Stimulated activated CD4-positive, alpha-beta T cell treated with anti-CD3 and anti-CD28 coated beads, Interleukin-15, amount 100 ng/mL, for 24 hours (primary cell): ENCODE measurements at places on chromosomes 12 and 14.

DNA sequence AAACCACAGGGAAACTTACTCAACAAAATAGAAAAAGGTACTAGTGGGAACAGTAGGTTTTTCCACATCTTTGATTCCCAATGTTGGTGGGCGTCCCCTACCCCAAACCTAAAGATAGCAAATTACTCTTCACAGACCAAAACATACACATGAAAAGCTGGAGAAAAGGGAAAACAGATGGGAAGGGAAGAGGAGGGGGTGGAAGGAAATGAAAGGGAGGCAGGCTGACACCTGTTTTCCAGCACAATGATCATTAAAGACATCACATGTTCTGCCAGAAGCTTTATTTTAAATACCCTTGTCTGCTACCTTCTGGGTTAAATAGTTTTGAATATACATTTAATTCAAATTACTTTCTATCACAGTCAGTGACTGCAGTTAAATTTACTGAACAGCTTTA is 1617.9 kb upstream of the SEL1L start:
- DNase-seq = no peak

- DNase-seq = no peak
Measured at GRCh38 chr12:54522243-54522642, 24.7 kb downstream of the NCKAP1L start.

GRCh38 chr14:52825085-52825484 is 33.7 kb upstream of the GNPNAT1 start:
- DNase-seq = no peak

- no peak for DNase-seq
Measured at GRCh38 chr14:99210333-99210732, 61.7 kb downstream of the BCL11B start.

DNA sequence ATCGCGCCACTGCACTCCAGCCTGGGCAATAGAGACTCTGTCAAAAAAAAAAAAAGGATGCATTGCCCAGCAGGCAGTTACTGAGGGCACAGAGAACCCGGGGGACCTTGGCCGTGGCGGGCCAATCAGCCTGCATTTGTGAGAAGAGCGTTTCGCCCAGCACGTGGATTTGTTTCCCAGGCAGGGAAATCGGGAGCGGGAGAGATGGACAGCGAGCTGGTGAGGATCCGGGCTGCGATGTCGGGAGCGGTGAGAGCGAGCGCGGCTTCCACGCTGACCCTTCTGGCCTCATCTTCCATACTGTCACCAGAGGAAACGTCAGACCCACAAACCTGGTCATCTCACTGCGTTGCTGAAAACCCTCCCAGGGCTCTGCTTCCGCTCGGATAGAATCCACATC is 123.5 kb downstream of the RIMBP2 start:
- DNase-seq = no peak

DNA sequence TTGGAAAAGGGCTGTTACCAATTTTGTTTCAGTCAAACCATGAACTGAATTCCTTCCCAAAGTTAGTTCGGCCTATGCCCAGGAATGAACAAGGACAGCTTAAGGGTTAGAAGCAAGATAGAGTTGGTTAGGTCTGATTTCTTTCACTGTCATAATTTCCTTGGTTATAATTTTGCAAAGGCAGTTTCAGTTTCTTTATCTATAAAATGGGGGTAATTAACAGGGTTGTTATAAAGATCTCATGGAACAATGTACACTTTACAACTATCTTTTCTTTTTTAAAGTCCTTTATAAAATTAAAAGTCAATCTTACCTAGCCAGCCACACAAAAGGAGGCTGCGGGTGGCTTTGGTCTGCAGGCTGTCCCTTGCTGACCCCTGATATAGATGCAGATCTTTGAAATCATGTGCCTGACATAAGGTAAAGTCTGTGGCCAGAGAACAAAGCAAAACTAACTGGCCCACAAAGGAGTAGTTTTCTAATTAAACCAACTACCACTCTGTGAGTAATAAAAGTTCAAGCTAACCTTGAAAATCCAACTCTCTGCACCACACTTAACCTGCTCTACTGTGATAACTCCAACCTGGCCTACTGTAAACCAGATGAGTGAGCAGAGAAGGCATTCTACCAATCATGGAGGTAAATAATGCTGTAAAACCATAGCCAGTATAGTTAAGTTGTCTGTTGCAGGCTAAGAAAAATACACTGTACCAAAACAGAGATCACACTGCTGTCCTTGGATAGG is 49.5 kb downstream of the SLC38A1 start:
- no peak for DNase-seq
